Left hindlimb (tissue), 1 donor: ENCODE measurements at places on chromosomes 6 and 20.
A peak's percentile ranks its signal among the peaks of the same experiment; 100 is the strongest.

DNA sequence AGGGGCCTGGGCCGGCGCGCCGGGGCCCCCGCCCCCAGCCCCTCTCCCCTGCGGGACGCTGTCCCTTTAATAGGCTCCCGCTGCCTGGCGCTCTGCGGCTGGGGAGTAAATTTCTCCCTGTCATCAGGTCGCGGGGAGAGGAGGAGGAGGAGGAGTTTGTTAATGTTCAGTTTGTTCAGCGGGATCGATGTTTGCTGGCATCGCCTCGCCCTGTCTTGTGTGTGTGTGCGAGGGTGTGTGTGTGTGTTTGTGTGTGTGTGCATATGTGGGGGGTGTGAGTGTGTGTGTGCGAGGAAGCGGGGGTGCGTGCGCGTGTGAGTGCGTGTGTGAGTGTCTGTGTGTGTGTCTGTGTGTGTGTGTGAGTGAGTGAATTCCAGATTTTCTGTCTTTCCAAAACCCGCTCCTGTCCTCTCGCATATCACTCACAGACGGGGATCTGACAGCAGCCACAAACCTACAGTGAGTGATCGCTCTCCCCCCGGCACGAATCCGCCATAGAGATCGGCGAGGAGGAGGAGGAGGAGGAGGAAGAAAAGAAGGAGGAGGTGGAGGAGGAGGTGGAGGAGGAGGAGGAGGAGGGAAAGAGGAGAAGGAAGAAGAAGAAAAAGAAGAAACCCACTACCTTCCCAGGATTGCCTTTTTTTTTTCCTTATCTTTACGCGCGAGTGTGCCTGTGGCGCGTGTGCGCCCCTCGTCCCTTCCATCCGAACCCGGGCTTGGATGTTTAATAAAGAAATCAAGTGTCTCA is at the start of gene TSHZ2:
Gene TSHZ2, plus strand, starts transcription at position 169 of the 748 bp plus-strand sequence. CDS start 936 bp downstream, outside the sequence.
- DNase-seq: peak; percentile 85

DNA sequence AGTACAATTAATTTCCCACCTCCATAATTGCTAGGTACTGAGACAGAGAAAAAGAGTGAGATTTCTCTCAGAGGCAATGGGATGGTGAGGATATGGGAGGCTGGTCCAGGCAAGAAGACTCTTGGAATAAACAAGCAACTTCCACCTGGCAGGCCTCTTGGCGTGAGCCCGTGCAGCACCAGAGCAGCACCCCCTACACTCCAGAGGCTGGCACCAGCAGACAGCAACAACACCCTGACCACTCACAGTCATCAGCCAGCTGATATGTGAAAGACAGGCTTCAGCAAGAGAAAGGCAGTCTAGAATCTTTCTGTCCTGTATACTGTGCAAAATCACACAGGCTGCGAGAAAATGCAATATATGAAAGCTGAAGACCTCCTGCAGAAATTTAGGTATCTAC is 59.7 kb downstream of the KIF13A start:
- DNase-seq: no peak

DNA sequence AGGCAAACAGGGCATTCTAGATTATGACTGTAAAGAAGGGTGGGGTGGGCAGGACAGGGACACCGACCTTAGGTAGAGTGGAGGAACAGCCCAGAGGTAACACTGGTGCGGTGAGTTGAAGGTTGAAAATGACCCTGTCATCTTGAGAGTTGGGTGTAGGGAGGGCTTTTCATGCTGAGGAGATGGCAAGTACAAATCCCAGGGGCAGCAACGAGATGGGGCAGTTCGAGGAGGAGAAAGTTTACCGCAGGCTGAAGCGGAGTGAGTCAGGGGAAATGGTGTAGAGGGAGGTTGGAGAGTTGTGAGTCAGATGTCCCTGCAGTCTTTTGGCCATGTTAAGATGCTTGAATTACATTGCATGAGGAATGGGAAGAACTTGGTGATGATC is 101.1 kb downstream of the HIVEP1 start:
- no peak for DNase-seq

- DNase-seq: no peak
These were observed 372.0 kb upstream of the FLRT3 start for GRCh38 chr20:14709439-14709838.

DNA sequence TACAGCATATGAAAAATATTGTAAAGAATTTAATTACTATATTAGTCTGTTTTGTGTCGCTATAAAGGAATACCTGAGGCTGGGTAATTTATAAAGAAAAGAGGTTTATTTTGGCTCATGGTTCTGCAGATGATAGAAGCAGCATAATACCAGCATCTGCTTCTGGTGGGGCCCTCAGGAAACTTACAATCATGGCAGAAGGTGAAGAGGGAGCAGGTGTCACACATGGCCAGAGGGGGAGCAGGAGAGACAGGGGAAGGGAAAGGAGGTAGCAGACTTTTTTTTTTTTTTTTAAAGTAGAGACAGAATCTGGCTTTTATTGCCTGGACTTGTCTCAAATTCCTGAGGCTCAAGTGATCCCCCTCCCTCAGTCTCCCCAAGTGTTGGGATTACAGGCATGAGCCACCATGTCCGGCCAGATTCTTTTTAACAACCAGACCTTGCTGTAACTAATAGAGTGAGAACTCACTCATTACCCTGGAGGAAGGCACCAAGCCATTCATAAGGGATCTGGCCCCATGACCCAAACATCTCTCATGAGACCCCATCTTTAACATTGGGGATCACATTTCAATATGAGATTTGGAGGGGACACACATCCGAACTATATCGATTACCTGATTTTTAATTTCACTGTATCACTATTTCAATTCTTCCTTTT is 64.6 kb downstream of the MAN1A1 start:
- no peak for DNase-seq

GRCh38 chr6:22367346-22367745 is 70.5 kb upstream of the PRL start:
- no peak for DNase-seq

DNA sequence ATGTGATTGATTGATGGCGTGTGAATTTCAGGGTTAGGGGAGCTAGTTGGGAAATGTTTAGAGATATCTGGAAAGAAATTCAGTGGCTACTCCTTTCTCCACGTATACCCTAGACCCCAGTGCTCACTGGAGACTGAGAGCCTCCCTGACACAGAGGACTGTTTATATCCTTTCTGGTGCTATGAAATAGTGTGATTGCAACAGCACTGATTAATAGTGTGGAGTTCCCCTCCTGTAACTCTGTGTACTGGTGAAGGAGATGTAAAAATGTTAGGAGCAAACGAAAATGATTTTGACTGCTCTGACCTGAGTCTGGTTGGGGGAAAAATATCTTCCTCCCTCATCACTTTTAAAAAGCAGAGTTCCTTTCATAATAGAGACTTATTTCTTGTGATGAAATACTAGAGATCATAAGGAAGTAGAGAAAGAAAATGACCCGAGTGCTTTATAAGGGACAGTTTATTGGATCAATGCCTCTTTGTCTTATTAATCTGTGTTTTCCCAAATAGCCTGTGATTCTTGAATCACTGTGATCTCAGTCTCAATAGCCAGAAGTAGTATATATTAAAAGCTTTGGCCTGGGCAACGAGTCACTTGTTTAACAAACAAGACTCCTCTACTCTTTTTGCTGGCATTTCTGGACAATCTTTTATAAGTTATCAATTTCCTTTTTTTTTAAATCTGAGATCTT is 92.3 kb downstream of the RNF182 start:
- DNase-seq: no peak

DNA sequence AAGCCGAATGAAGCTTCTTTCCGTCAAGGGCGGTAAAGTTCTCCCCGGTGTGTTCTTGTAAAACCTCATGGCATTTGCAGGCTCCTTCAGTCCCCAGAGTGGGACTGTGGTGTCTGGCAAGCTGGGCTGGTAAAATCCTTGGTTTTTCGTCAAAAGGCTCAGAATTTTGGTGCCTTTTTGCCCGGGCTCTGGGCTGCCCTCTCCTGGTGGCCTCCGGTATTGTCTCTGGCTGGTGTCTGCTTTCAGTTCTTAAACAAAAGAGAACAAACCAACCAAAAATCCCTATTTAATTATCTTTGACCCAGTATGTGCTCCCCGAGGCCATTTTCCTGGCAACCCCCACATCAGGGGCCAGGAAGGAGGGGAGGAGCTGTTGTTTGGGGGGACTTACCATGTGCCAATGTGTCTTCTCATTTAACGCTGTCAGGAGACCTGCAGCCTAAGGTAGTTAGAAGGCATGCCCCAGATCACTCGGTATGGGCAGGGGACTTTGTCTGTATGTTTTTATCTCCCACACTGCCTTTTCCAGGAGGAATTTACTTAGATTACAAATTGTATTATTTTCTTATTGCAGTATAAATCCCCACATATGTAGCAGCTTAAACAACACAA is 11.1 kb downstream of the CDH4 start:
- no peak for DNase-seq

GRCh38 chr6:163128324-163128723 is 286.2 kb upstream of the QKI start:
- no peak for DNase-seq

- no peak for DNase-seq
These were observed 39.9 kb downstream of the HLA-B start for GRCh38 chr6:31317036-31317435.

DNA sequence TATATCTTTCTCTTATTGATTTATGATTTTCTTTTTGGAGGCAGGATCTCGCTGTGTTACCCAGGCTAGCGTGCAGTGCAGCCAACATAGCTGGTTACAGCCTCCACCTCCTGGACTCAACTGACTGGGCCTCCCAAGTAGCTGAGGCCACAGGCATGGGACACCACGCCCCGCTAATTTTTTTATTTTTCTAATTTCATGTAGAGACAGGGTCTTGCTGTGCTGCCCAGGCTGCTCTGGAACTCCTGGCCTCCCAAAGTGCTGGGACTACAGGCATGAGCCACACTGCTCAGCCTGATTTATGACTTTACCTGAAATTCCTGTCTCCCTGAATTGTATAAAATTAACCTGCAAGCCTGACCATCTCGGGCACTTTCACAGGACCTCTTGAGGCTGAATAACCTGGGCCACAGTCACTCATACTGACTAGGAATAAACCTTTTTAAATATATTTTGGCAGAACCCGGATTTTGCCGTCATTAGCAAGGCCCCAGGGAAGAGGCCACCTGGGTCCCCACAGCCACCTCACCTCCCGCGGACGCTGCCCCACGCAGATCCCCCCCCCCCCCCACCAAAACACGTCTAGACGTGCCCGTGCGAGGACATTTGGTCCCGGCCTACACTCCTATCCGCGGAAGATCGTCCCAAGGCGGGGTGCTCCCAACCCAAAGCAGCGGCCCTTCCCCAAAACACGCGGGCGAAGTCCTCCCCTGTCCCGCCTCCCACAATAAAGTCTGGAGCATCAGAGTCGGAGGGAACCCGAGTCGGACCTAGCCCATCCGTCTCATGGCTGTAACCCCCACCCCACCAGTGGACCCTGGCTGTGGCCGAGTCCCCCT is 902 bp downstream of the ZNF337 start:
- peak; percentile 39 for DNase-seq

DNA sequence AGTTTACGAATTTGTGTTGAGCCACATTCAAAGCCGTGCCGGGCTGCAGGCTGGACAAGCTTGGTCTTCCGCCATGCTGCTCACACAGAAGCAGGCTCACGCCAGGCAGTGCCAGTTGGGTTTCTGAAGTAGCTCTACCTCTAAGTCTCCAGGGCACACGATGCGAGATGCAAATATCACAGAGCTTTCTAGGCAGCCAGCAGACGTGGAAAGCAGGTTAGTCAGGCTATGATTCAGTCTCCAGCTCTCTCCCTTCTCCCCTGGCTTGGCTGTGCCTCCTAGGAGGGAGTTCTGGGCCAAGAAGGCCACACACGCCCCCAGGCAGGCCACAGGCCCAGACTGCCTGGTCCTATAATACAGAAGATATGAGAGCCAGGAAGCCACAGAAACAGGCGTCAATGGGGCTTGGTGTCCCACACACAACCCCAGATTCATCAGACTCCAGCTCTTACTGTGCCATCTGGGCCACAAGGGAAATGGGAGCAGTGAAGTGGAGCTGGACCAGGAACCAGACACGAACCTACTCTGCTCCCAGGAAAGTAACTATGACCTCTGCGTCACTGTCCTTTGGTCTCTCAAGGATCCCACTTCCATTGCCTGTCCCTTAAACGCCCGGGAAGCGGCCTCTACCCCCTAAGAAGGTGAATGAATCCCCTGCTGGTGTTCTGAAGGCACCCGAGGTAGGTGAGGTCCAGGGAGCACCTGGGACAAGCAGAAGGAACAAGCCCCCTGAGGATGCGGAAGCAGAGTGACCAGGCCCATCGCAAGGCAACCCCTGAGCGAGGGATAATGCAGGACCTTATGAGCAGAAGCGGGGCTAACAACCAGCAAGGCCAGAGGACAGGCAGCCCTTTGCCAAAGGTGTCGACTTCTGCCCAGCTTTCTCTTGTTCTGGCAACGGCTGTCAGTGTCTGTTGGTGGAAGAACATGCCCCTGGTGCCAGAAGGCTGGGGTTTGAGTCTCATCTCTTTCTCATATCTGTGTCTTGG is 61.2 kb downstream of the GFOD1 start:
- DNase-seq: no peak

- DNase-seq: peak; percentile 40
These were observed 20.4 kb upstream of the BPIFB1 start for GRCh38 chr20:33262658-33263065.

GRCh38 chr6:97717086-97717485 is 434.1 kb upstream of the MMS22L start:
- DNase-seq: no peak

DNA sequence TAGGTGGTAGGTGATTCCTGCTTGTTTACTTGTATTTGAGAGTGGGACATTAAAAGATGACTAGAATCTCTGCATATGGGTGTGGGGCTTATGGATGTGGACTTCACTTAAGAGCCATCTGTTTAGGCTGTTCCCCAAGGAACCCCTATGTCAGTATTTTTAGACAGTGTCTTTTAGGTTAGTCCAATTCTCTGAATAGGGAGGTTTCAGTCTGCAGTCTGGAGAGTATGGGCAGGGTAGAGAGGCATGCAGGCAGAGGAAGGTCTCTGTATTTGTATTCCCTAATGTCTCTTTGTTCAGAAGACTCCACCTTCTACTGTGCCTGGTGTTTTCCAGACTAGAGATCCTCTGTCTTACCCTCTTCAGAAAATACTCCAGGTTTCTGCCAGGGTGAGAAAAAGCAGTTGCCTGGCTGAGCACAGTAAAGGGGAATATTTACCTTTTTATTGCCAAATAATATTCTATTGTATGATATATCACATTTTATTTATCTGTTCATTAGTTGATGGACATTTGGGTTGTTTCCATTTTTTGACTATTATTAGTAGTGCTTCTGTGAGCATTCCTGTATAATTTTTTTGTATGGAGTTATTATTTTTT is 19.1 kb downstream of the SLX4IP start:
- no peak for DNase-seq

- DNase-seq: no peak
These were observed 5.3 kb downstream of the GHRH start for GRCh38 chr20:37256286-37256685.

GRCh38 chr6:52328729-52329128 is 33.2 kb upstream of the PAQR8 start:
- DNase-seq: no peak
